OCI-M1 (cell line): ENCODE measurements at places on chromosomes 2 and 18.

- DNase-seq, result no peak
These were observed 151.0 kb downstream of the ACOXL start for GRCh38 chr2:110883406-110883805.

DNA sequence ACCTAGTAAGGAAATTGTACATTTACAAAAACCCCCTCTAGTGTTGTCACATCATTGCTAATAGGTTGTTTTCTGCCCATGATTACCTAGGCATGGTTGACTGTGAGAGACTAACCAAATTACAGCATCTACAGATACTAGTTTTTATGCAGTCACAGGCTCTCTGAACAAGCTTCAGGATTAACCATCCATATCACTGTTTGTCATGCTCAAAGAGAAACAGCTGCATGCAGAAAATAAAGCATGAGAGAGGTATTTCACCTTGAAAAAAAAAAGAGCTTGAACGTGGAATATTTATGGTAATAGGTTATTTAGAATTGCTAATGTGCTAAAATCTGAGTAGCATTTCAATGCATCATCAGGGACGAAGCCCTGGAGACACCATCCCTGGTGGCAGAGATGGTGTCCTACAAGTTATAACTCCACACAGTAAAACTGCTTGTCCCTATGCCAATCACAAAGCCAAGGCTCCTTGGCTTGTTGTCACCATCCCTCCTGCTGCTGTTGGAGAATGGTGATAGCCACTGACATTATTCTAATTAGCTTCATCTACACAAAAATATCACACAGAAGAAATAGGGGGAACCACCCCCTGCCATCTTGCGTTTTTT lies 5.4 kb downstream of the NEB start:
- no peak for DNase-seq

DNA sequence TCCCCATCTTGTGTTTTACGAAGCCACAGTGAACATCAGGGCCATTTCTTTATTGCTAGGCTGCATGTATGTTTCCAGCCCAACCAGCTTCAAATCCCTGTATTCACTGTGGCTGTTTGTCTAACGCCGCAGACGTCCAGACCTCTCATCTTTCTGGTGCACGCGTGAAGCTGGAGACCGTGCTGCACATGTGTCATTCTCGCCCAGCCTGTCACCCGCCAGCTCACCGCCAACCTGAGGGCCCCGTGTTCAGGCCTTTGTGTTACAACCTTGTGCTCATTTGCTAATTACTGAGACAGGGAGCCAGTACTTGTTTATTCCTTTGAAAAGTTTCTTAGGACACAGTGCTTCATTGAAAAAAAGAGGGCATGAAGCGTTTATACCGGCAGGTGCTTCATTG lies 21.4 kb downstream of the SALL3 start:
- DNase-seq, result no peak

DNA sequence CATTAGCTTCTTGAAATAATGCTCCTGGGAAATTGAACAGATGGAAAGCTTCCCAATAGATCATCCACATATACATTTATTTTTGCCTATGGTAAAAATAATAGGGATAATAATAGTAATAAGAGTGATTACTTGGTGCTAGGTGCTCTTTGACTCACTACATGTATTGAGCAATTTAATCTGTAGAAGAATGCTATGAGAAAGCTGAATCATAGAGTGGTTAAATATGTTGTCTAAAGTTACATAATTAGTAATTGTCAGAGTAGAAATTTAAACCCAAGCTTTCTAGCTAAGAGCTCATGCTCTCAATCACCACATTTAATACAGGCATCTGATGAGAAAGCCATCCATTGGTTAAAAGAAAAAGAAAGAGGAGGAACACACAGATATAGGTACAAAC lies 590.5 kb upstream of the SLC8A1 start:
- DNase-seq, result no peak

DNA sequence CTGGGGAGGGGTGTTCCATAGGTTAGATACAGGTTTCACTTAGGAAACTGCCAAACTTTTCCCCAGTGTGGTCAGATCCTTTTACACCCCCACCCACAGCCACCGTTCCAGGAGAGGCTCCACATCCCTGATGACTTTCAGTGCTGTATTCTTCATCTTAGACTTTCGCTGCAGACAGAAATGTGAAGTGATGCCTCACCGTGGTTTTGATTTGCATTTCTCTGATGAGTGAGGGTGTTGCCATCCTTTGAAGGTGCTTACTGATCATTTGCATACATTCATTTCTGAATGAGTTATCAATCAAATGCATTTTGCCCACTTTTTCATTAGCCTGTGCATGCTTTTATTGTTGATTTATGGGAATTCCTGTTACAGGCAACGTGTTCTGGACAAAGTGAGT lies 14.9 kb downstream of the COPS9 start:
- no peak for DNase-seq

DNA sequence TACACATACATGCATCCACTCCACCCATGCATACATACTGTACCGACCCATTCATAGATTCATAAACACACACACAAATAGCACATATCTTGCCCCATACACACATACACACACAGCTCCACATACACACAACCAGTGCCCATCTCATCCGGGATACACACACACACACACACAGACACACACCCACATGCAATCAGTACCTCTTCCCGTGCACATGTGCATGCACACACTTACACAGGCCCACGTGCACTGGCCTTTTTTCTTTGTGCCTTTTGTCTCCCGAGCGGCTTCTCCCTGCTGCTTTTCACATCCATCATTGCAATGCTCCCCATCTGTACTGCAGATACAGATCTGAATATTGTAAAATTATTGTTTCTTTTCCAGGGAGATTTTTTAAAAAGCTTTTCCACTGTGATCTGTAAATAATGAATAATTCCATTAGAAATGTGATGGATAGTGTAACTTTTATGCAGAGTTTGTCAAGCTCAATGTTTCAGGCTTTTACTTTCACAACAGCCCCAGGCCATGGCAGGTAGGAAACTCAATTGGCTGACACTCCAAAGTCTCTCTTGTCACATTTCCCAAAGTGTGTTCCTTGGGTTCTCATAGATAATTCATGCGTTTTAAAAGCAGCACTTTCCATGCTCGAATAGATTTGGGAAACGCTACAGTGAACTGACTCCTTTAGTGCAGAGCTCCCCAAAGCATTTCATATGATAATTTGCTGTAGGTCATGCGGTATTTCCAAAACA lies 393.5 kb downstream of the CTNNA2 start:
- no peak for DNase-seq

DNA sequence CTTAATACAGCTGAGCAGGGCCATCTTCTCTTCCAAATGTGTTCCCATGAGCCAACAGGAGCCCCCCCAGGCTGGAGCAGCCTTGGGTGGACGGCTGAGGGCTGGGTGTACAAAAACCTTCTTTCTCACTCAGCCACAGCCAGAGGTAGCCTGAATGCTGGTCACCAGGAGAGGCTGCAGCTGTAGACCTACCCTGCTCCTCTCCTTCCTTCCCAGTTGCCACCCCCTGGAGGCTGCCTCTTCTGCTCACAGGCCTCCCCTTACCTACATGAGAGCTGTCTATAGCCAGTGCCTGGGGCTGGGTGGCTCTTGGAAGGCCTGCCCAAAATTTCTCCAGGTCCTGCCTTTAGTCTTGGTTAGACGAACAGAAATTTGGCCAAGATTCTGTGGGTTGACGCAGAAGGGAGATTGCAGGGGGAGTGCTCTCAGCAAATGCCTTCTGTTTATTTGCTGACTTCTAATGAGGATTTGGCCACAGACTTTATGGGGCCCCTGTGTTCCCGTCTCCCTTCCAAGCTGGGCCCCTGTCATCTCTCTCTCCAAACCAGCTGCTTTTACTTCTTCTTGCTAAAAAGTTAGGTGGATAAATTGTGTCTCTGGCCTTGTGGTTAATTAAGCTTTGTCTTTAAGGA lies 18.3 kb downstream of the CELF4 start:
- no peak for DNase-seq

- DNase-seq, result no peak
These were observed 321.3 kb upstream of the EPAS1 start for GRCh38 chr2:45975752-45976517.

- DNase-seq, result no peak
These were observed 44.3 kb upstream of the FIGN start for GRCh38 chr2:163779970-163780597.

GRCh38 chr18:41577529-41577928 lies 377.5 kb upstream of the PIK3C3 start:
- DNase-seq, result no peak

DNA sequence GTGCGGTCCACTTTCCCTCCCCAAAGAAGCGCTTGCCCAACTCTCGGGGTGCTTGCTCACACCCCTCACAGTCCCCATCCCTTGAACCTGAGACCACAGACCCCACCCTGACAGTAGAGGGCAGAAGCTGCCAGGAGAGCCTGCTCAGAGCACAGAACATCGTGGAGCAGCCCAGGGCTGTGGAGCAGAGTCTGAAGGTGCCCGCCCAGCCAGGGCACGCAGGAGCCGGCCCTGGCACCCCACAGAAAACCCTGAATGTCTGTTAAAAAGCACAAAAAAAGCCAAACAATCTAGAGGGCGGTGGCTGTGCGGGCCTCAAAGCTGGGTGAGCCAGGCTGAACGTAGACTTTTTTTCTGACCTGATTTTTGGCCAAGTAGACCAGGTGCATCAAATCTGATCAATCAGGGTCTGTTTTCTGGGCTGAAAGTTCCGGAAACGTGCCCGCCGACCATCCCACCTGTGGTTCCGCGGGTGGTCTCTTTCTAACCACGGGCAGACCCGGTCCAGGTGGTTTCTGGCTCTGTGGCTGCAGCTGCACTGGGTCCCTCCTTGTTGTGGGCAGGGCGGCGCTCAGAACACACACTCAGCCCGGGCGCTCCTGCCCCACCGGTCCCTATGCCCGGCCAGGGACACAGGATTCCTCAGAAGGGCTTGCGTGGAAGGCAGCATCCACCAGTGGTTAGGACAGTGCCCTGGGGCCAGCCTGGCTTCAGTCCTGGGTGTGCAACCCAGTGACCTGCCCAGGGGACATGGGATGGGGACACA lies 66.3 kb downstream of the SLC66A2 start:
- no peak for DNase-seq

GRCh38 chr2:127044165-127044718 lies 62.7 kb downstream of the BIN1 start:
- DNase-seq, result no peak

- DNase-seq, result no peak
These were observed 49.8 kb upstream of the SLC1A4 start for GRCh38 chr2:64939332-64939917.

GRCh38 chr2:177324797-177325196 lies 60.3 kb upstream of the NFE2L2 start:
- no peak for DNase-seq

DNA sequence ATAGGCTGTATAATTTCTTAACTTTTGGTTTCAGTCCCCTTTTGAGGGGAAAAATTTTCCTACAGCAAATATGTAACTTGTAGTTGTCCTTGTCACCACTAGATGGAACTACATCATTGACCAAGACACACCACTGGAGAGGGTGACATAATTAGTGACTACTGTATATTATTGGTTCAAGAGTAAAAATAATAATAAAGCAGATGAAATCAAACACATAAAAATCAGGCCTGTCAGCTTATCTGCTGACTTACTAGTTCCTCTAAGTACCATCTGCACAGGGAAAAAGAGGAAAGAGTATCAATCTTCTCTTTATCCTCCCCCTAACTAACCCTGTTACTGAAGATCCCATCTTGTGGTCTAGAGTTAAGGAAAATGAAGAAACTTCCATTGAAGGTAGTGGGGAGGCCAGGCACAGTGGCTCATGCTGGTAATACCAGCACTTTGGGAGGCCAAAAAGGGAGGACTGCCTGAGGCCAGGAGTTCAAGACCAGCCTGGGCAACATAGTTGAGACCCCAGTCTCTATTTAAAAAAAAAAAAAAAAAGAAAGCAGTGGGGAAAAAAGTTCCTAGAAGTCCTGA lies 29.6 kb upstream of the ENOSF1 start:
- DNase-seq, result peak; percentile 87

DNA sequence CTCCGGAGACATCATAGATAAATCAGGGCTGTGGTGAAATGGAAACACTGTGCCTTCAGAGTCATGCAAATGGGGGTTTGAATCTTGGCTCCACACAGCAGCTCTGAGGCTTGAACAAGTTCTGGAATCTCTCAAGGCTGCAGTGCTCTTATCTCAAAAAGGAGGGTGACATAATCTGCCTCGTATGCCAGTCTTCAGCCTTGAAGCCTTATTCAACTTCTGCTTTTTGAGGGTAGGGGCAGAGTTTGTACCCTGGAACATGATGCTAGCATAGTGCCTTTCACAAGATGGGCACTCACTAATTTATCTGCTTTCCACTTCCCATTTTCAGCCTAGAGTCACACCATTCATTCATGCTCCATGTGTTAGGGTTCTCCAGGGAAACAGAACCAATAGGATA lies 42.3 kb downstream of the GATA6 start:
- peak; percentile 79 for DNase-seq
